Fibroblast of lung (primary cell): ENCODE measurements at places on chromosomes 12 and 14.
A peak's percentile ranks its signal among the peaks of the same experiment; 100 is the strongest.

DNA sequence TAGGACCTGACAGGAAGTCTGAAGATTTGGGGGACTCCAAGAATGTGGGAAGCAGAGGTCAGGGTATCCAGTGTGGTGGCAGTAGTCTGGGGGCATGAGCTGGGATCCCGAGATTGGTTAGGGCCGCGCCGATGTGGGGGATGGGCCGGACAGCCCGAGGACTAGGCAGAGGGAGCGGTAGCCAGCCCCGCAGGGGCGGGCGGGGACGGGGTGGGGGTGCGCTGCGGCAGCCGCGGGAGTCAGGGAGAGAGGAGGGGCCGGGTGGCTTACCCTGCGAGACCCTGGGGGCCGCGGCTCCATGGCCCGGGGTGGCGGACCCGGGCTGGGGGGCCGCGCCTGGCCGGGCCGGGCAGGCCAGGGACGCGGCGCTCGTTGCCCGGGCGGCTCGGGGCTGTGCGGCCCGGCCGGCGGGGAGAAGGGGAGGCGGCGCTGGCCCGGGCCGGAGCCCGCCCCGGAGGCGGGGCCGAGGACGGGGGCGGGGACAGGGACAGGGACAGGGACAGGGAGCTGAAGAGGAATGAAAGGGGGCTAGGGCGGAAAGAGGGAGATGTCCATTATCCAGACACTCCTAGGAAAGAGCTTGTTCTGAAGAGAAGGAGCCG, 5.6 kb downstream of the ZNF385A start:
- DNase-seq, result no peak
- H3K27me3 ChIP-seq, result no peaks in the 10 kb centered on the region
- no peaks in the 10 kb centered on the region for H3K36me3 ChIP-seq
- peak overlapping the region; percentile 39 for H3K27ac ChIP-seq
- peak overlapping the region; percentile 50 for H3K4me3 ChIP-seq

GRCh38 chr14:69680297-69680696, 68.9 kb downstream of the SUSD6 start:
- DNase-seq, result no peak
- no peaks in the 10 kb centered on the region for H3K4me1 ChIP-seq
- H3K27me3 ChIP-seq, result no peaks in the 10 kb centered on the region

- H3K27ac ChIP-seq, result no peak overlapping the region
- no peaks in the 10 kb centered on the region for H3K4me1 ChIP-seq
- no peaks in the 10 kb centered on the region for H3K27me3 ChIP-seq
- no peaks in the 10 kb centered on the region for H3K36me3 ChIP-seq
- DNase-seq, result no peak
These were observed 20.5 kb upstream of the MTERF2 start for GRCh38 chr12:107007411-107007810.

- no peak overlapping the region for H3K27ac ChIP-seq
- no peaks in the 10 kb centered on the region for H3K4me1 ChIP-seq
- H3K27me3 ChIP-seq, result no peaks in the 10 kb centered on the region
- H3K4me3 ChIP-seq, result no peak overlapping the region
These were observed 97.0 kb upstream of the GRIP1 start for GRCh38 chr12:66775871-66776270.

- peaks cover 7% of the 10 kb centered on the region for H3K36me3 ChIP-seq
- DNase-seq, result no peak
- H3K4me1 ChIP-seq, result no peaks in the 10 kb centered on the region
- H3K4me3 ChIP-seq, result no peak overlapping the region
These were observed 7.0 kb upstream of the RPS26 start for GRCh38 chr12:56034586-56035332.

DNA sequence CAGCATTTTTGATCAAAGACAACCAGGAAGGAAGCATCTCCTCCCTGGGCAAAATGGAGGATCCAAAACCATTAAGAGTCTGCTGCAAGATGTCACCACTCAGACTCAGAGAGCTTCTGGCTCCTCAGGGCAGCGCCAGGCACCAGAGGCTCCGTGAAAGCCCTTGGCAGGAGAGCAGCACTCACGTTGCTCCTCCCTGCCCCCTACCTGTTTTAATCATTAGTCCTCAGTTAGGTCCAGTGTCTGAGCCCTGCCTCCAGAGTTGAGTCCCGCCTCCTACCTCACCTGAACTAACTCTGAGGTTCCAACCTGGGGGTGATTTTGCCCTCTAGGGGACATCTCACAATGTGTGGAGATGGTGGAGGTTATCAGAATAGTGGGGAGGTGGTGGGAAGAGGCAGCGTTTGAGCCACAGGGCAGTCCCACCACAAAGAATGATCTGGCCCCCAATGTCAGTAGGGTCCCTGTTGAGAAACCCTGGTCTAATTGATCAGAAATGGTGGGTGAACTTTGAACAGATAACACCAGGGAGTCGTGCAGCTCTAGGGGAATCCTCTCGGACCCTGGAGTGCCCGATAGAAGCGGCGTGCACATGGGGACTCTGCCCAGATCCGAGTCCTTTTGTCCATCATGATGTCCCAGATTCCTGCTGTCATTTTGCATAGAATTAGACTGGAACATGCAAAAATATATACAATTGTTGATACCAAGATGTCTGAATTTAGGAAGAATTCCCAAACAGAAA, 156.7 kb upstream of the DIO3 start:
- no peak overlapping the region for H3K27ac ChIP-seq
- H3K36me3 ChIP-seq, result no peaks in the 10 kb centered on the region
- H3K27me3 ChIP-seq, result no peaks in the 10 kb centered on the region
- no peak for DNase-seq

DNA sequence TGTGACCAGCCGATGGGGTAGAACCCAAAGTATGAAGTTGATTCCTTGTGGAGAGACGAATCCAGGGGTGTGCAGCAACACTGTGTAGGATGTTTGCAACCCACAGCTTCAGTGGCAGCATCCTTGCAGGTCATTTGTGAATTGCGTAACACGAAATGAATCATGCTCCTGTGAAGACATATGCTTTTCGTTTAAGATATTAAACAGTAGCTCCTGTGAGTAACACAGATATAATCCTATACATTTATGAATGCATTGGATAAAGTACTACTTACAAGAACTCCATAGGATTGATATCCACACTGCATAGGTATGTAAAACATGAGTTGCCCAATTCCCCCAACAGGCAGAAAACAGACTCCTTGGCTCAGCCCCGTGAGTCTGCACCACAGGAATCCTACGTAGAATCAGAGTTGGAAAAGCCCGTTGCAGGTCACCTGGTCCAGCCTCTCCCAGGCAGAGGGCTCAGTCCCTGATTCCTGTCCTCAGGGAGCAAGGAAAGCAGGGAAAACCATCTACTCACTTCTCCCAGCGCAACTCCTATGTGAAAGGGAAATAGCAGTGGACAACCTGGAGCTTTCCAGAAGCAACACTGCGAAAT, 75.8 kb downstream of the GPATCH2L start:
- H3K27me3 ChIP-seq, result no peaks in the 10 kb centered on the region
- no peak overlapping the region for H3K27ac ChIP-seq
- no peak overlapping the region for H3K4me3 ChIP-seq
- peaks cover 5% of the 10 kb centered on the region for H3K4me1 ChIP-seq
- DNase-seq, result peak; percentile 54
- H3K36me3 ChIP-seq, result no peaks in the 10 kb centered on the region

DNA sequence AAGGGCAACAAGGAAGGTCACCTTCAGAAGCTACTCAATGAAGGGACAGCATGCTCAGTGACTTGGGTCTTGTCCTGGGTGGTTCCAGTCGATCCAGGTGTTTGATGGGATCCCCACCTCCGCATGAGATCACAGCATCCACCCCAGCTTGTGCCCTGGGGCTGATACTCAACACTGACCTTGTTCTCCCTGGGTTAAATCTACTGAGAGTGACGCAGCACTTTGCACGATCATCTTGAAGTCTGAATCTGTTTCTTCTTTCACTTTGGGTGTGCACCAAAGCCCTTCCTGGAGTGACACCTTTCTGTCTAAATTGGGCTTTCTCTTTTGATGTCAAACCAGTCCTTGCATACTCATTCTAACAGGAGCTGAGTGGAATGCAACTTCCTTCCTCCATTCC, 13.8 kb downstream of the NOS1 start:
- H3K36me3 ChIP-seq, result no peaks in the 10 kb centered on the region
- no peaks in the 10 kb centered on the region for H3K27me3 ChIP-seq
- H3K4me1 ChIP-seq, result no peaks in the 10 kb centered on the region
- no peak for DNase-seq
- H3K27ac ChIP-seq, result no peak overlapping the region

DNA sequence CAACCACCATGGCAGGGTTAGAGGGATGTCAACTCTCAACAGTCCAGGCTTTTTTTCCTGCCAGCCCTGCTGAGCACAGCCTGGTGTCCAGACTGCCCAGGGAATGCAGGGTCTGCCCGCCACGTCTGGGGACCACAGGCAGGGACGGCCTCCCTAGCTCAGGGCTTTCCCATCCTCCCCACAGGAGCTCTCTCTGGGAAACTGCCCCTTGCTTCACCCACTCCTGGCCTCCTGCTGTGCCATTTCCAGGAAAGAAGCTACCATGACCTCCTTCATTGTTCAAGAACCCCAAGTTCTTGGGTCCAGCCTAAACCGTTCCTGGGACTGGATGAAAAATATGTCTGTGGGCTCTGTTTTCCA, 4.8 kb downstream of the SCNN1A start:
- H3K27me3 ChIP-seq, result no peaks in the 10 kb centered on the region
- no peak for DNase-seq
- H3K27ac ChIP-seq, result no peak overlapping the region
- H3K4me3 ChIP-seq, result no peak overlapping the region

DNA sequence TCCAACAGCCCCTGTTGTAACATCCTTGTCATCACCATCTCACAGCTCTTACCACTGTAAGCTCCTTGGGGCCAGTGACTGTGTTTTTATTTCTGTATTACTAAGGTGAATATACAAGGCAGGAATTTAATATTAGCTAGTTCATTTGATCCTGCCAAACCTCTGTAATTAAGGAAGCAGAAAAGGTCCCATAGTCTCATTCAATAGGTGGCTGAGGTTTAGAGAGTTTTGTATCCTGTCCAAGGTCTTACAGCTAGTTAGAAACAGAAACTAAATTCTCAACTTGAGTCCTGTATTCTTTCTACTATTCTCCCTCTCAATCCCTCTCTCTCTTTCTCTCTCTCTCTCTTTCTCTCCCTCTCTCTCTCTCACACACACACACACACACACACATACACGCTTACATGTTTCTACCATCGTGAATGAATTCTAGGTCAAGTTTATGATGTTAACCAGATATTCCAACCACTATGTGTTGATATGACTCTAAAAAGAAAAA, 543 bp upstream of the GLIPR1 start:
- peak overlapping the region; percentile 89 for H3K27ac ChIP-seq
- peaks cover 11% of the 10 kb centered on the region for H3K4me1 ChIP-seq
- H3K36me3 ChIP-seq, result no peaks in the 10 kb centered on the region
- H3K4me3 ChIP-seq, result peak overlapping the region; percentile 74
- H3K27me3 ChIP-seq, result no peaks in the 10 kb centered on the region

GRCh38 chr12:5503774-5504173, 71.9 kb downstream of the NTF3 start:
- no peak overlapping the region for H3K27ac ChIP-seq
- H3K4me1 ChIP-seq, result peaks cover 12% of the 10 kb centered on the region
- H3K4me3 ChIP-seq, result no peak overlapping the region
